ENCODE measurements at places on chromosomes 7 and 10.

DNA sequence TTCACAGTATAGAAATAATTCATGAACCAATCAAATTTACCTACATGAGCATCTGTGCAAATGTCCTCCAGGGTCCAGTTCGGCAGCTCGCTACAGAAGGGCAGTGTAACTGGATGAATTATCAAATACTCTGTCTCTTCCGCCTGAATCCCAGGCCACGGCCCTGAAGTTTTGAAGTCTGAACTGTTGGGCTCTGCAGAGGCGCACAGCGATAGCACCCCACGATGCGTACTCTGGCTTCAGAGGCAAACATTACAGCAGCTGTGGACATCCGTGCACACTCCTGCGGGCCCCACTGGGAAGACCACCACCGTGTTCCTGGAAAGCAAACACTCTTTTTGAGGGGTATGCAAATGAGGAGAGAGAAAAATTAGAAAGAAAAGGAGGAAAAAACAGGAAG, 259.8 kb upstream of the TCERG1L start:
- no peak for DNase-seq

DNA sequence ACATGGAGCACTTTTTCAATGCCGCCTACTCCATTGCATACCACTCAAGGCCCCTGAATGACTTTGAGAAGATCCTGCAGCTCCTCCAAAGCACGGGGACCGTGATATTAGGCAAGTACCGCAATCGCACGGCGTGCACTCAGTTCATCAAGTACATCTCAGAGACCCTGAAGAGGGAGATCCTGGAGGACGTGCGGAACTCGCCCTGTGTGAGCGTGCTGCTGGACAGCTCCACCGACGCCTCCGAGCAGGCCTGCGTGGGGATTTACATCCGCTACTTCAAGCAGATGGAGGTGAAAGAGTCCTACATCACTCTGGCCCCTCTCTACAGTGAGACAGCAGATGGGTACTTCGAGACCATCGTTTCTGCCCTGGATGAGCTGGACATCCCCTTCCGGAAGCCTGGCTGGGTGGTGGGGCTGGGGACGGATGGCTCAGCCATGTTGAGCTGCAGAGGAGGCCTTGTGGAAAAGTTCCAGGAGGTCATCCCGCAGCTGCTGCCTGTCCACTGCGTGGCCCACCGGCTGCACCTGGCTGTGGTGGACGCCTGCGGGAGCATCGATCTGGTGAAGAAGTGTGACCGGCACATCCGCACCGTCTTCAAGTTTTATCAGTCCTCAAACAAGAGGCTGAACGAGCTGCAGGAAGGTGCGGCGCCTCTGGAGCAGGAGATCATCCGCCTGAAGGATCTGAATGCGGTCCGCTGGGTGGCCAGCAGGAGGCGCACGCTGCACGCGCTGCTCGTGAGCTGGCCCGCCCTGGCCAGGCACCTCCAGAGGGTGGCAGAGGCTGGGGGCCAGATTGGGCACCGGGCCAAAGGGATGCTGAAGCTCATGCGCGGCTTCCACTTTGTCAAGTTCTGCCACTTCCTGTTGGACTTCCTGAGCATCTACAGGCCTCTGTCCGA, 12.7 kb upstream of the ATP6V0E2 start:
- no peak for DNase-seq

GRCh38 chr7:74031403-74032190, 3.6 kb downstream of the ELN start:
- DNase-seq = no peak

- no peak for DNase-seq
These were observed 682.3 kb upstream of the IGFBP3 start for GRCh38 chr7:46603296-46603752.

- no peak for DNase-seq
These were observed 284.1 kb upstream of the SMIM30 start for GRCh38 chr7:113402482-113402881.

- no peak for DNase-seq
These were observed 181.6 kb downstream of the NPSR1 start for GRCh38 chr7:34839645-34840044.

GRCh38 chr10:104824380-104825006, 183.4 kb downstream of the SORCS3 start:
- DNase-seq = no peak

- DNase-seq = peak; percentile 16
These were observed 37.2 kb downstream of the PLEKHS1 start for GRCh38 chr10:113788604-113789083.

GRCh38 chr7:50335795-50336754, 31.6 kb downstream of the IKZF1 start:
- DNase-seq = no peak

GRCh38 chr10:93917064-93917391, 23.2 kb downstream of the SLC35G1 start:
- DNase-seq = no peak

GRCh38 chr10:132263866-132264265, 43.9 kb downstream of the STK32C start:
- DNase-seq = no peak

DNA sequence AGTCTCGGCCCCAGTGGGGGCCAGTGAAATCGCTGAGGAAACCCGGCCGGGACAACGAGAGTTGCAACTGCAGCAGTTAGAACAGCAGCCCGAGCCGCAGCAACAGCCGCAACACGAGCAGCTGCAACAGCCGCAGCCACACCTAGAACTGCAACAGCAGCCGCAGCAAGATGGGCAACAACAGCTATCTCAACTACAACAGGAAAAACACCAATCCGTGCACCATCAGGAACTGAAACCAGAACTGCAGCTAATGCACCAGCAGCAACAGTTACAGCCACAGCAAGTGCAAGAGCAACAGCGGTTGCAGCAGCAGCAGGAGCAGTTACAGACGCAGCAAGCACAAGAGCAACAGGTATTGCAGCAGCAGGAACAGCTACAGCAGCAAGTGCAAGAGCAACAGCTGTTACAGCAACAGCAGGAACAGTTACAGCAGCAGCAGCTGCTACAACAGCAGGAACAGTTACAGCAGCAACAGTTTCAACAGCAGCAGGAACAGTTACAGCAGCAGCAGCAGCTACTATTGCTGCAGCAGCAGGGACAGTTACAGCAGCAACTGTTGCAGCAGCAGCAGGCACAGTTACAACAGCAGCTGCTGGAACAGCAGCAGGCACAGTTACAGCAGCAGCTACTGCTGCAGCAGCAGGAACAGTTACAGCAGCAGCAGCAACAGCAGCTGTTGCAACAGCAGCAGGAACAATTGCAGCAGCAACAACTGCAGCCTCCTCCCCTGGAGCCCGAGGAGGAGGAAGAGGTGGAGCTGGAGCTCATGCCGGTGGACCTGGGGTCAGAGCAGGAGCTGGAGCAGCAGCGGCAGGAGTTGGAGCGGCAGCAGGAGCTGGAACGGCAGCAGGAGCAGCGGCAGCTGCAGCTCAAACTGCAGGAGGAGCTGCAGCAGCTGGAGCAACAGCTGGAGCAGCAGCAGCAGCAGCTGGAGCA, 6.1 kb downstream of the ZNF853 start:
- DNase-seq = no peak

- no peak for DNase-seq
These were observed 19.6 kb upstream of the GPR37 start for GRCh38 chr7:124784879-124785818.

DNA sequence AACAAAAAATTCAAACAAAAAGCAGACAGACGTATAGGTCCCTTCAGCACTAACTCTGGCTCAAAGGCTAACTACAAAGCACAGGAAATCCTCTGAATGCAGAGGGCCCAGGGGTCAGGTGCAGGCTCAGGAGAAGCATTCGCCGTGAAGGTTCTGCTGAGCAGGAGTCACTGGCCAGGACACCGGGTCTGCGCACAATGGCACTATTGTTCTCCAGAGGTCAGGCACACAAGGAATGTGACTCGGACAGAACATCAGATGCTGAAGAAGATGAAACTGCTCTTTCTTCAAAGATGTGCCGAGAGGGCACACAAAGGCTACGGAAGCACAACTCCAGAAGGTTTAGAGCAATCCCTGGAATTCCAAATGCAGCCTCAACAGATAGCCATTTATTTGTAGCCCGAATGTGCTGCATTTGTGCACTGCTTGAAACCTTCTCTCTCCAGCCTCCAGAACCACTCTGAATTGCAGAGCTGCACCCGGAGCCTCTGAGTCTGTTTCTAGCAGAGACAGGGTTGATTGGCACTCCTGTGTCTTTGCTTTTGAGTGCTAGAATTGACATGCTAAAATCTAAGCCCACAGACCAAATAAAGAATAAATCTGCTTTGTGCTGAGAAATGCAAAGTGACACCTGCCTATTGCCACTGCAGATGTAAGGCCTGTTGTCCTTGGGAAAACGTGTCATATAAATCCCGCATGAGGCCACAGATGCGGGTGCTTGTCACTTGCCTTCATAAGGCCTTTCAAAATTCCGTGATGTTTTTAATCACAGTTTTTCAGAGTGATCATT, 85.4 kb upstream of the AFAP1L2 start:
- DNase-seq = no peak

- no peak for DNase-seq
These were observed 527.4 kb upstream of the IGFBP3 start for GRCh38 chr7:46448478-46448877.

GRCh38 chr7:29917641-29918040, 72.0 kb downstream of the SCRN1 start:
- no peak for DNase-seq

DNA sequence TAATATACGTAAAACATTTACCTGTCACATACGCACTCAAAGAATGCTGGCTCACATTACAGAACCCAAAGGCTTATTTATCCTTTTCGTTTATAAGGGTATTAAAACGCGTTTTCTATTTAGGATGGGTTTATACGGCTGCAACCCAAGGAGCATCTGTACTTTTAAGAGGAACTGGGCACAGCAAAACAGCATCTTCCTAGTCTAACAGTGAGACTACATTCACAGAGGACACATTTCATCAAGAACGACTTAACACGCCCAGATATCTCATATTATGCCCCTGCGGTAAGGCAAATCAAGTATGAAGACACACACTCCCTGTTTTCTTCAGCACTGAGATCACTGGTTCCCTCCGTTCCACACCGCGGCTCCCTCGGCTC, 533 bp upstream of the DMTF1 start:
- no peak for DNase-seq

- DNase-seq = no peak
These were observed 8.0 kb upstream of the GLRX3 start for GRCh38 chr10:130128062-130128781.

DNA sequence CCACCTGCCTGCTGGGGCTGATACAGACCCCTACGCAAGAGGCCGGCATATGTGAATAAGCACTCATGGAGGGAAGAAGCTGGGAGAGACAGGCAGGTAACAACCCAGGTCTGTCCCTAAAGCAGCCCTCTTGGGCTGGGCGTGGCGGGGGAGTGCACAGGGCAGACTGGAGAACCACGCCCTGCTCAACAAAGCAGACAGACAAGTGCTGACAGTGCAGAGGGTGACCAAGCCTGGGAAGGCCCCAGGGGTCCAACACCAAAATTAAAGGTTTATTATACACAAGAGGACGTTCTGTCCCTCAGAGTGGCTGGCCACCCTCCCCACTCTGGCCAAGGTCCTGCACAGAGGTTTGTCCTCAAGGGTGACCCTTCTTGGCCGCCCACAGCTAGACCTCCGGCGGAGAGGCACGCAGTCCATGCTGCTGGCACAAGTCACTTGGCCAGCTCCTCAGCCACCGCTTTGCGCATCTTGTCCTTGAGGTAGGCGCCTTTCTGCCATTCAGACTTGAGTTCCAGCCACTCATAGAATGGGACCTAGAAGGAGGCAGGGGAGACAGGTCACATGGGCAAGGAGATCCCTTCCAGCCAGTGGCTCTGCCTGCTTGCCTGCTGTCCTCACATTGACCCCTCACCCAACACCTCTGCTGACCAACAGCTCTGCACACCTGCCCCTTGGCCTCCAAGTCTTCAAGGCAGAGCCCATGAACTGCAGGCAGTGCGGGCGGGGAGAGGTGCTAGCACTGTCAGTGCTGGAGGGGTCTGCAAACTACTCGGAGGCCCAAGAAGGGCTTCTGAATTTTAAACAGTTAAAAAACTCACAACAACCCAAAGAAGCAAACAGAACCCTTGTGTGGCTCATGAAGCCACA, 11.4 kb upstream of the NACAD start:
- no peak for DNase-seq

GRCh38 chr10:50369931-50370330, 118.6 kb upstream of the ASAH2 start:
- DNase-seq = no peak
